Activated T-helper 1 cell treated with anti-CD3 and anti-CD28 coated beads, Interleukin-2, amount 50 U/mL, for 16 hours (primary cell): ENCODE measurements at places on chromosomes 3 and 15.

GRCh38 chr15:95175914-95176658 lies 944.7 kb downstream of the MCTP2 start:
- DNase-seq: no peak

GRCh38 chr3:52865994-52866393 lies 31.2 kb upstream of the MUSTN1 start:
- no peak for DNase-seq

- no peak for DNase-seq
These were observed 4.1 kb upstream of the ACTC1 start for GRCh38 chr15:34799149-34800101.

DNA sequence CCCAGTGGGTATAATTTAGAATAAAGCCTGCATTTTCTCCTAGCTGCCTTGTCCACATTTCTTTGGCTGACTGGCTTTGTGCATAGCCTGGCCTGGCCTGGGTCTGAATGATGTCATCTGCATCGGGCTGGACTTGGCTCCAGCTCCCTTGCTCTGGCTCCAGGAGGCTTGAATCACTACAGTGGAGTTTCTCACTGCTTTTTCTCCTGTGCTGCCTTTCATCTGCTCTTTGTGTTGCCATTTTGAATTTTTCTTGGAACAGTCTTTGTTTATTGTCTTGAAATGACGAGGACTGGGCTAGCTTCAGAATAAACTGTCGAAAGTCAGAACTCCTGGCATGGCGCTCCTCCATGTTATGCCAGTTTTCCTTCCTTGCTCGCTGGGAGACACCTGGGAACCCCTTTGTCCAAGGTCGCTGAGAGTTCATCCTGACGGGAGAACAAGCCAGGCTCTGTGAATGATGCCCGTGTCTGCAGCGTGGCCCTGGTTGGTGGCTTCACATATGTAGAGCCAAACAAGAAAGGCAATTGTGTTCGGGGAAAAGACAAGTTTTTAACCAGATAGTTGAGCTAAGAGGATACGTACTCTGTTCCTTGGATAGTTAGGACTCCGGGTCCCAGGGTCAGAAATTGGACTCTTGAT lies 258.9 kb downstream of the PDZRN3 start:
- no peak for DNase-seq

DNA sequence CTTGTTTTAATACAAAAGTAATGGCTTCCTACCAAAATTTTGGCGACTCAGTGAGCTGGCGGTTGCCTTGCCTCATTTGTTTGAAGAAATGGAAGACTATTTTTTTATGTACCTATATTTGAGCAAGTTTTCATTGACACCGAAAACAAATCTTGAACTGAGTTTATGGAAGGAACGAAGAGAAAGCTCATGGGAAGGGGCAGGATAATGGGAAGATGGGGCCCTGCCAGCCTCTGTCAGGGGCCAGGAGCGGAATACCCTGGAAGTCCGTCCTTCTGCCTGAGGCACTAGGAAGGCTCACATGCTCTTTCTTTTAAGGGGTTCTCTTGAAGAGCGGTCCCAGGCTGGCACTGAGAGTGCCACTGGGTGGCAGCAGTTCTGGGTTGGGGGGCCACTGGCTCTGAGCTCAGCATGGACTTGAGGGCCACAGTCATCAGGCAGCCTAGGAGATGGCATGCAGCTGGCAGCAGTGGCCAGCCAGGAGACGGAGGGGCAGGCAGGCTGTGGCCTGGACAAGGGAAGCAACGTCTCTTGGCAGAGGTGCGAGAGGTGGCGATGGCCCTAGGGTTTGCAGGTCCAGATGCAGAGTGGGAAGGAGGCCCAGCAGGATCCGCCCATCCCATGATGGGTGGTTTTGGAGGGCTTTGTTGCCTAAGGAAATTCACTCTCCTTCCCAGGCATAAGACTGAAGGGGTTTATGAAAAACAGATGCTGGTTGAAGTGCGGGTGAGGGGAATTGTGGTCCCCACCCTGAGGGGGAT lies 41.6 kb downstream of the ISG20 start:
- DNase-seq: no peak

DNA sequence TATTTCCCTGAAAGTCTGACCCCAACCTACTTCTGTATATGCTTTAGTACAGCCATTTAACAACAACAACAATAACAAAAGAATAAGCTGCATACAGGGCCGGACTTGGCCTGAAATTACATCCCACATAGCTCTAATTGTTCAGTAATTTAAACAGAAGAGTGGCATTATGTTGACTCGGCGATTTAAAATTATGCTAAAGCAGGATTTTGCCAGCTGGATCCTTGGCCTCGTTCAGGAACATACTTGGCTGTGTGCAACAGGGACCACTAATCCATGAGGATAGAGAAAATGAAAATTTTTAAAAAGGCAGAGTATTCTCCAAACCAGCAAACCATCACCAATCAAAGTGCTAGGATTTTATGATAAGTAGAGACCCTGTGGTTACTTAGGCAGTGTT lies 433.1 kb upstream of the RBMS3 start:
- DNase-seq: no peak

DNA sequence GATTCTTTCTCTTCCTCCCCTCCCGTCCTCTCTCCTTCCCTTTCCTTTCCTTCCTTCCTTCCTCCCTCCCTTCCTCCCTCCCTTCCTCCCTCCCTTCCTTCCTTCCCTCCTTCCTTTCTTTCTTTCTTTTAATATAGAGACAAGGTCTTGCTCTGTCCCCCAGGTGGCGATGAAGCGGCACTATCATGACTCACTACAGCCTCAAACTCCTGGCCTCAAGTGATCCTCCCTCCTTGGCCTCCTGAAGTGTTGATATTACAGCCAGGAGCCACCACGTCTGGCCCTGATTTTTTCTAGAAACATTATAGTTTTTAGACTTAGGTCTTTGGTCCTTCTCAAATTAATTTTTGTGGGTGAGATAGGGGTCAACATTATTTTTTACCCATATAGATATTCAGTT lies 15.5 kb downstream of the GRM2 start:
- DNase-seq: no peak

- DNase-seq: peak; percentile 64
These were observed at the start of gene KLHL6 for GRCh38 chr3:183555541-183556081. Gene KLHL6 (minus strand): TSS chr3:183555706. CDS start chr3:183555653, 53 bp downstream.

DNA sequence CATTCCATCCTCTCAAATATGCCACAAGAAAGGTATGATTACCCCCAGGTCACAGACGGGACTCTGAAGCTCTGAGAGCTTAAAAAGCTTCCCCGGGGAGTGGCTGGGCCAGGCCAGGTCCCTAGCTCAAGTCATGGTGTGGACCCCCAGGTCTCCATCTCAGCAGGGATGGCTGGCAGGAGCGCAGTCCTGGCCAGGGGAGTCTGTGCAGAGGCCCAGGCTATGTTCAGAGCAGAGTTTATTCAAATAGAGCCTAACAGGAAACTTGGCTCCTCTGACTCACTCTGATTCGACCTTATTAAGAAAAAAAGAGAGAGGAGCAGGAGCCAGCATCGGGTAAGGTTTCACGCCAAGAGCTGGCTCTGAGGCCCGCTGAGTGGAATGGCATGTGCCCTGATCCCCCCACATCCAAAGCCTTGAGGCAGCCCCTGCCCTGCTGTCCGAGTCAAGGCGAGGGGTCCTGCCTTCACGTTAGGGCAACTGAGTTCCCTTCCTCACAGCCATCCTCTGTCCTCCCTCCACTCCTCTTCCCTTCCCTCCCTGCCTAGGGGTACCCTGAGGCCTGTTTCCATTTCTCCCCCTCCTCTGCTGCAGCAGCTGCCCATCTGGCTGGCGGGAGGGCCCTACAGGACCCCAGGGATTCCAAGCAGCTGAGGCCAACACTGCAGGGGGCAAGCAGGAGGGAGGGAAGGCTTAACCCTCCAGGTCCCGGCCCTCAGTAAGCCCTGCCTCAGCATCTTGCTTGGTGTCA lies 1.9 kb upstream of the LOXL1 start:
- DNase-seq: no peak

DNA sequence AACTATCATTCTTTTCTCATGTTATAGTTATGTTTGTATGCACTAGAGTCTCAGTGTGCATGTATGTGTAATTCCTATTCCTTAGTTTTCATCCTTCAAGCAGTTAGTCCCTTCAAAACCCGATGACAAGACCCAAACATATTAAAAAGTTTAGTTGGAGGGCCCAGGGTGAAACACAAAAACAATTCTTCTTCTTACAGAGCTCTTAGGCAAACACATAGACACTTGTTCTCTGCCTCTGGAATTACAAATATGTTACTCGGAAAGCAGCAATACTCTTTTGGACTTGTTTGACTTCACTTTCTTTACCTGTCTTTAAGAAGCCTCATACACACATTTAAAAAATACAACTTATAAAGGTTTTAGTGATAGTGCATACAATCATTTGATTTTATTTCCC lies 763 bp upstream of the CNTN6 start:
- DNase-seq: no peak

DNA sequence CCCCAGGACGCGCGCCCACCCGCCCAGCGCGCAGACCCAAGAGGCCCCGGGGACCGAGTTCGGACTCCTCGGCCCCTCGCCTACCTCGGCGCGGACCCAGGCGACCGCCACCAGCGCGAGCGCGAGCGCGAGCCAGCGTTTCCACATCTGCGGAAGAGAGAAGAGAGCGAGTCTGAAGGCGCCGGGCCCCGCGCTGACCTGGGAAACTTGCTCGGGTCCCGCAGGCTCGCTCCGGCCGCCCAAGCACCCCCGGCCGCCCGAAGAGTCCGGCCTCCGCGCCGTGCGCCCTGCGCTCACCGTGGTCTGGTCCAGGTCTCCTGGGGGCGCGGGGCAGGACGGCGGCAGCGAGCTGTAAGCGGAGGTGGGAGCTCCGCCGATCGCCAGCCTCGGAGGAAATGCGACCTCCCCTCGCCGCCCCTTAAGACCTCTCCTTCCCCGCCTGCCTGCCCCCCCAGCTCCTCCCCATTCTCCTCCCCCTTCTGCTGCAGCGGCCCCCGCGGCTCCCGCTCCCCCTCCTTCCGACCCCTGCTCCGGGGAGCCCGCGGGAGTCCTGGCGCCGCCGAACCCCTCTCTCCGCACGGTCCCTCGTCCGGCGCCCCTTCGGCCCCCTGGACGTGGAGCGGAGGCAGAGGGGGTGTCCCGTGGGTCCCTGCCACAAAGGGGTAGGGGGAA lies at the start of gene FSTL1:
Gene FSTL1 (minus strand): TSS at position 393 of the 672 bp plus-strand sequence. CDS start 246 bp downstream, at position 147.
- no peak for DNase-seq

- DNase-seq: no peak
These were observed 46.2 kb upstream of the AKAP13 start for GRCh38 chr15:85334241-85334640.

GRCh38 chr3:187968883-187969580 lies 184.9 kb upstream of the LPP start:
- DNase-seq: no peak

GRCh38 chr3:165196577-165197480 lies 645 bp upstream of the SLITRK3 start:
- DNase-seq: no peak

DNA sequence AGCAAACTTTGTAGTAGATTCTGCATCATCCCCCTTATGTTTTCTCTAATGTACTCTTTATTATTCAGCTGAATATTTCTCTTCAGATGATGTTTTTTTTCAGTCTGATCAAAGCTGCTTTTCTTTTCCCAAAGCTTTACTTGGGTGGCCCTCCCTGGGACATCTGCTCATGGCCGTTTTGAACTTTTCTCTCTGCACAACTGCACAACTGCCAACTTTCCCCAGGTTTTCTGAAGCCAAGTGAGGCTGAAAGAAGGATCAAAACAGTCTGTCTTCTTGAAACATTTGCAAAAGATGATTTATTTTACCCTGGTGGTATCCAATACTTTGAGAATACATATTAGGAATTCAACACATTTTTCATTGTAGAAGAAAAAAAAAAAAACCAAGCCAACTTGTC lies 43.0 kb downstream of the GASK1A start:
- DNase-seq: no peak

DNA sequence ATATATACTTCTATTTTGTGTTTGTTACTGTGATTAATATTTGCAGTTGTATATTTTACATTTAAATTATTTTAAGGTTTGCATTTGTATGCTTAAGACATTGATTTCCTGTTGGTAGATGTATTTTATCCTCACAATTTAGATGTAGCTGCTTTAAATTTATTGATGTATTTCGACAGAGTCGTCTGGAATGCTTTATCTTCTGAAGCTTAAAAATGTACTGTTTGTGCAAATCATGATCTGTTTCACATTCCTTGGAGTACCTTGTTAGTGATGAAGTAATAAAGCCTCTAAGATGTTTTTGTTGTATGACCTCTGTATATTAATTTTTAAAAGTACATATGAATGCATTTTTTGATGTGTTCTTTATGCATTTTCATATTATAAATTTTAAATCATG lies 1.9 kb downstream of the CHD2 start:
- DNase-seq: no peak

DNA sequence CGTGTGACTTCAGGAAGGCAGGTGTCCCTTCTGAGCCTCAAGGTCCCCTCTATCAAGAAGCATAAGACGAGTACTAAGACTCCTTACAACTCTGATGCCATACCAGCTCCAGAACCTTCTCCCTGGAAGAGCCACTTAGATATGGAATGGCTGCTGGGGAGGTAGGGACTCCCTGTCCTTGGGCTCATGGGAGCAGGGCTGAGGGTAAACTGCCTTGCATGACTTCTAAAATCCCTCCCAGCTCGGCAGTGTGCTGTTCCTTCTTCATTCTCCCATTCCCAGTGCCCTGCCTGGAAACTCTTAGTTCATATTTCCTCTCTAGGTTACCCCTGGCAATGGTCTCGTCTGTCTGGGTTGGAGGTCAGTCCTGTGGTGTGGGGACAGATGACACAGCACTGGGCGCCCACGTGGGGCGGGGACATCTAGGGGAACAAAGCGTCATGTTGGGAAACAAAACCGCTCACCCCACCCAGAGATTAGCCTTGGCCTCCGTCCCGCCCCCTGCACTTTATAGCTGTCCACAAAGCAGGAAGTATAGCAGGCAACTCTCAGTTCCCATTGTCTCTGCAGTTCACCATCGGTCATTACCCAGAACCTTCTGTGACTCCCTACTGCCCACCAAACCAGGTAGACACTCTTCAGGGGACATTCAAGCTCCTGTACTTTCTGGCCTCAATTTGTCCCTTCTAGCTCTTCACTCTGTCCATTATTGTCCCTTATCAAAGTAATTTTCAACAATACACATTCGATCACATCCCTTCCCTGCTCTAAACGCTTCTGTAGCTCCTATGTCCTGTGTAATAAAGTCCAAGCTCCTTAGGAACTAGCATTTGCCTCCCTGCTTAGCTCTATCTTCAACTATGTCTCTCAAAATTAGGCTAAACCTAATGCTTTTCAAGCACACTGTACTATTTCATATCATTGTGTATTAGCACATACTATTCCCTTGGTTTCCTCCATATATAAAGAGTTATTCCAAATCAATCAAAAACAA lies 73.8 kb downstream of the IQSEC1 start:
- no peak for DNase-seq

GRCh38 chr15:63851431-63851830 lies 17.7 kb upstream of the HERC1 start:
- no peak for DNase-seq

- no peak for DNase-seq
These were observed 103.7 kb downstream of the MYH15 start for GRCh38 chr3:108406661-108407206.
